NCI-H187 (cell line): ENCODE measurements at places on chromosomes 2 and 18.

DNA sequence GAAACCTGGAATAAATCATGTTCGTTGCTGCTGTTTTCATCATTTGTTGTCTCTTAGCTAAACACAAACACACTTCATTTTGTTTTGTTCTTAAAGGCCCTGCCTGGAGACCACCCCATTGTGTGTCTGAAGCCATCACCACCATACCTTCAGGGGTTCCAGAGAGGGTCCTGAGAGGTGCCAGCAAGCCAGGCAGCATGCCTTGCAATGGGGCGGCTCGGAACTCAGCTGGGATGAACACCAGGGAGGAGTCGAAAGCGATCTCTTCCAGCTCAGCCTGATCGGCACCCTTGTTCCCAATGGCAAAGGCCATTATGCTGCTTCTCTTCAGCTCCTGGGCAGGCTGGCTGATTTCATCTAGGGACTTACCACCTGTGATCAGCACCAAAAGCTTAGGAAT, 33.2 kb downstream of the COL6A3 start:
- no peak for DNase-seq

DNA sequence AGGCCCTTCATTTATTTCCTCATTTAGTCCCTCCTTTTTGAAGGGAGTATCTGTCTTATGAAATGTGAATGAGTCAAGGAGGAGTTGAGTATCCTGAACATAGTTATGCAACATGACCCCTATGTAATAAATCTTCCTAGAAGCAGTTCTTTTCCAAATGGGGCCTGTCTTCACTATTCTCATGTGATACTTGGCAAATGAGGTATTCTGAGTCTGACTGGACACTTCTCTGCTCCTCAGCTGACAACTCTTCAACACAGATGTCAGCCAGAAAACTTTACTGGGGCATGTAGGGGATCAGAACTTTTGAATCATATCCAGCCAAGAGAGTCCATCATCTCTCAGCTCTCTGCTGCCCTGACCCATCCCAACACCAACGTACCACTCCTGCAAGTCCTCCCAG, 291.6 kb downstream of the ZNF385B start:
- no peak for DNase-seq

GRCh38 chr2:179340678-179341077, 76.0 kb upstream of the SESTD1 start:
- no peak for DNase-seq

DNA sequence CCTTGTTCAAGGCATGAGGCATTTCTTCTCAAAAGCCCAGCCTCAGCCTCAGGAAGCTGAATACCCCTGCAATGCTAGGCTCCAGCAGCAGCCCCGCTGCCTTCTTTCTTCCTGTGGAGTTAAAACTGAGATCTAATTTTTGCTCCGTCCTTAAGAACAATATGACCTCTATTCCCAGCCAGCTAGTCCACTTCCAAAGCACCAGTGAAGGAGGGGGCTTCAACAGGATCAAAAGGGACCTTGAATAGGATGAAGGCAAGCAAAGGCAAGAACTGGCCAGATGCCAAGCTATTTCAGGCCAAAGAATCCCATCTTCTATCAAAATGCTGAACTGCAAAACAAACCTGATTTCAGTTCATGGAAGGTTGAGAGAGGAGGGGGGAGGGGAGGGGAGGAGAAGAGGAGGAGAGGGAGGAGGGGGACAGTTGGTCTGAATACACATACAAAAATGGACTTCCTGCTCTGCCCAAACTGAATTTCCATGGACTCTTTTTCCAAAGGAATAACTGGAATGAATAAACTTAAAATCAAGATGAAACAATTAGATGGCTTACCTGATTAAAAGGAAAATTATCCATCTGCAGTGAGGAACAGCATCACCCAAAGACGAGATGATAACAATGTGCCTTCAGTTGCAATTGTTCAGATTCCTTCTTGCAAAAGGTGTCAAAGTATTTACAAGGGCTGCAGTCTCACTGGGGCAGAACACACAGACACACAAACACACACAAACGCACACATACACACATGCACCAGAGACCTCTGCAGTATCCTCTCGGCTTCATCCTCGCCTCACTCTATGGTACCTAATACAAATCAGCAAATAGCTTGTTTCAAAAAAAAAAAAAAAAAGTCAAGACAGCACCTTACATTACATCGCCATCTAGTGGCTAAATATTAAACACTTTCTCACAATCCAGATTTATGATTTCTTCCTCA, at the start of gene SCN1A:
Gene SCN1A, minus strand, starts transcription at position 804 of the 939 bp plus-strand sequence. CDS start 54,399 bp downstream, outside the sequence.
- no peak for DNase-seq

- no peak for DNase-seq
Observed at GRCh38 chr2:161199912-161200701, 39.9 kb downstream of the TANK start.

DNA sequence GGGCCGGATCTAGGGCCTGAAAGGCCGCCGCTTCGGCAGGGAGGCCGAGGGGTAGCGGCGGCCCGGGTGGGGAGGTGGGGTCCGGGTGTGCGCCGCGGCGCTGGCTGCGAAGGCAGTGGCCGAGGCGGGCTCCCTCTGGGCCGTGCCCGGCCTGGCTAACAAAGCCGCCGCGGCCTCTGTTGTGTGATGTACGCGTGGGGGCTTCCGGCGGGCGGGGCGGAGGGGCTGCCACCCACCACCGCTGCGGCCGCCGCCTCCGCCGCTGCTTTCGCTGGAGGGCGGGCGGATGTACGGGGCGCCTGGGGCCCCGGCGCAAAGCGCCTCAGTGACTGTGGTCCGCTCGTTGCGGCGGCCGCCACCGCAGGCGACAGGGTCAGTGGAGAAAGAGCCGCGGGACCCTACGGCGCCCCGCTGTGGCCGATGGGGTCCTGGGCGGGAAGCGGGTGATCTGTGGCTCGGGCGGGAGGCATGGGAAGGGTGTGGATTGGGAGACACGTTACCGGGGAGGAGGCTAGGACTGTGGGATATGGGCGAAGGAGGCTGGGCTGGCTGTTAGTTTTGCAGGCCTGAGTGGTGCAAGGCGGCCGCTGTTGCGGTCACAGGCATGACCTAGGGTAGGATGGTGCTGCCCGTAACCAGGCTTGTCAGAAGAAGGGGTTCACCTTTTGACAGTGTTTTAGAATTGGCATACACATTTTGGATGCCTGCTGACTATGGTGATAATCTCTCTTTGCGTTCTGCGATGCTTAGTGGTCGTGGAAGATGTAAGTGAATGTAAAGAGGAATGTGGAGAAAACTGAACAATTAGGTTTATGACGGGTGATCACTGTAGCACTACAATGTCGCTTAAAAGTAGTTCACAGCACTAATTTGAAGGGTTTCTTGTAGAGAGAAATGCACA, 662 bp downstream of the BZW1 start:
- no peak for DNase-seq

DNA sequence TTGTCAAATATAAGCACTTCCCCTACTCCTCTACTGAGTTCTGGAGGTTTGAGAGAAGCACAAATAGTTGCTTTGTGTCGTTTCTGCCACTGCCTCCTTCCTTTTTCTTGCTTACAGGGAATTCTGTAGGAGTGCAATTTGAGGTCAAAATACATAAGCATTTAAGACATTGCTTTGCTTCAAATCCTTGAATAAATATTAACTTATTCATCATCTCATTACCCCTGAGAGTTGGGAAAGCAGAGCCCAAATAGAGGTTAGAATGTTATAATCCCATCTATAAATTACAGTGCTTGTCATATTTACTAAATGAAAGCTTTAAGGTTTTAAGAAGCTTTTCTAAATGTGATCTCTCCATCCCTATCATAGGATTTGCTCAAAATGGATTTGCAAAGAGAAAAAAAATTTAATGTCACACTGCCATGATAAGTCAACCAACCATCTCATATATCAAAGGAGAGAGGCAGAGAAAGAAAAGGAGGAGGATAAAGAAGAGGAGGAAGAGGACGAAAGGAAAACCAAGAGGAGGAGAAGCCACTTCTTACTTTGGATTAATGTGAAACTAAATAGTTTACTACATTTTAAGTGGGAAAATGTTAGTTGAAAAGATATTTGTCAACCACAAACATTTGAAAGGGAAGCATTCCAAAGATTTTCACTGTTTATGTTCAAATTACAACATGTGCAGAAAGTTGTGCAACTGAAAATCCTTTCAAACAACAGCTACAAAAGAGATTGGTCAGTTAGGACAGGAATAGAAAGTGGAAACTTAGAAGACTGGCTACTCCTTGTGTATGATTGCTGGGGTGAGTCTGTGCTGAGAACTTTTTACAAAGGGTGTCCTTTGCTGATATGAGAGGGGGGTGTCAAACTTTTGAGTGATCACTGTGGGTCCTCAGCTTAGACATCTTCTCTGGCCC, 277.3 kb upstream of the FN1 start:
- no peak for DNase-seq
